Left kidney (tissue), 8 donors: ENCODE measurements at places on chromosomes 3 and 15.

DNA sequence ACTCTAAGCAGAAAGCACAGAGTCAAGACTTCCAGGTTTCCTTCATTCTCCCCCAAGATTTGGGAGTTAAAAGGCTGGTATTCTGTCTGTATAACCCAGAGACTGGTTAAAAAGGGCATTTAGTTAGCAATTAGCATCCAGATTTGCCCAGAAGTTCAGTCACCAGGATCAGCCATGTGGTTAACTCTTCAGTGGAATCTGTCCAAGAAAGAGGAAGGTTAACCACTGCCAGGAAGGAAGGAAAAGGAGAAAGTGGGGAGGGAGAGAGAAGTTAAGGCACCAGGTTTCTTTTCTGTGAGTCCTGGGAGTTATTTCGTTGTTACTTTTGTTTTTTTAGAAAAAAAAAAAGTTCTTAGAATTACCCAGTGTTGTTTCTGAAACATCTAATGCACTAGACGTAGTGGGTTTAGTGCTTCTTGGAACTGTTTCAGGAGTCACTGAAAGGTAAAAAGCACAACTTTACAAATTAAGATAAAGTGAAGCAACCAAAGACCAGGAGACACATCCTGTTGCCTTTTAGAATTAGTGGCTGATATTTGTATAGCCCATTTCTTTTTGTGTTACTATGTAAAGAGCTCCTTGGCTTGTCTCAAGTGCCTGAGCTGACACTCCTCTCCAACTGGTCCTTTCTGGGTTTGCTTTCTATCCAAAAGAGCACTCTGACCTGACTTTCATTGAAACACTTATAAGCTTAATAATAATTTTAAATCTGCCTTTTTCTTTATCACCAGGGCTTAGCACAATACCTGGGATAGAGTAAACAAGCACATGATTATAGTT, 128.6 kb downstream of the ABI3BP start:
- DNase-seq = no peak

GRCh38 chr3:45135959-45136358, 10.2 kb downstream of the CDCP1 start:
- DNase-seq = no peak

DNA sequence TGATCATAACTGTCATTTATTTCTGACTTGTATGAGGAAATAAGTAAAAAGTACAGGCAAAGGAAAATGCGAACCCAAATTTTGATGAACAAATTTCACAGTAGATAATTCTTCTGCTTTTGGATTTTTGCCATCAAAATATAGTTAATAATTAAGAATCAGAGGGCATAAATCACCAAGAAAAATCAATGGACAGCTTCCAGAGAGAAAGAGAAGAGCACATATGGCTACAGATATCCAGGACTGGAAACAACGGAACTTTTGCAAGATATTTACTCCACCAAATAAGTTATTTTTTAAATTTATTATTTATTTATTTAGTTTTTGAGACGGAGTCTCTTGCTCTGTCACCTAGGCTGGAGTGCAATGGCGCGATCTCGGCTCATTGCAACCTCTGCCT, 35.1 kb upstream of the NANOGP8 start:
- no peak for DNase-seq

GRCh38 chr3:159832024-159832423, 156.6 kb upstream of the IL12A start:
- no peak for DNase-seq

DNA sequence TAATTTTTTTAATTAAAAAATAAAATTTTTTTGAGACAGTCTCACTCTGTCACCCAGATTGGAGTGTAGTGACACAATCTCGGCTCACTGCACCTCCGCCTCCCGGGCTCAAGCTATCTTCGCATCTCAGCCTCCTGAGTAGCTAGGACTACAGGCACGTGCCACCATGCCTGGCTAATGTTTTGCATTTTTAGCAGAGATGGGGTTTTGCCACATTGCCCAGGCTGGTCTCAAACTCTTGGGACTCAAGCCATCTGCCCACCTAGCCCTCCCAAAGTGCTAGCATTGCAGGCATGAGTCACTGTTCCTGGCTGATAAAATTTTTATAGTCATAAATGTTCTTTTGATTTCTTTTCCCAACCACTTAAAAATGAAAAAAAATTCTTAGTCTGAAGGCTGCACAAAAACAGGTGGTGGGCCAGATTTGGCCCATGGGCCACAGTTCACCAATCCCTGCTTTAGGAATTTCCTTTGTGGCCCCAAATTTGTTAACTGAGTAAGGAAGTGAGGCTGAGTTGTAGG, 9.2 kb downstream of the UBA5 start:
- no peak for DNase-seq

DNA sequence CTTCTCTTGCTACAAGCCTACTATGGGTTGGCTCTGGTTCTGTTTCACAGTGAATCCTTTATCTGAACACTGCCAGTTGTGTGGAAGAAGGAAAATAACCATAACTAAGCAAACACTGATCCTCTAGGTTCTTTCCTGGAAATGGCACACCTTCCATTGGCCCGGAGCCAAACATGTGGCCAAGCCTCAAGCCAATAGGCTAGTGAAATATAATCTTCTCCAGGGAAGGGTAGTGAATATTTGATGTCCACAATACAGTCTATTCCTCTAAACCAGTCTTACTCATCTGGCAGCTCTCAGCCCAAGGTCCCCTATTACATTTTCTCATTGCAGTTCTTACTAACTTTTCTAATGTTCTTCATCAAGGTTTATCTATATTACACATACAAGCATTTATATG, 921.3 kb downstream of the TUSC7 start:
- no peak for DNase-seq

GRCh38 chr3:22228705-22229104, 477.7 kb upstream of the ZNF385D start:
- no peak for DNase-seq

DNA sequence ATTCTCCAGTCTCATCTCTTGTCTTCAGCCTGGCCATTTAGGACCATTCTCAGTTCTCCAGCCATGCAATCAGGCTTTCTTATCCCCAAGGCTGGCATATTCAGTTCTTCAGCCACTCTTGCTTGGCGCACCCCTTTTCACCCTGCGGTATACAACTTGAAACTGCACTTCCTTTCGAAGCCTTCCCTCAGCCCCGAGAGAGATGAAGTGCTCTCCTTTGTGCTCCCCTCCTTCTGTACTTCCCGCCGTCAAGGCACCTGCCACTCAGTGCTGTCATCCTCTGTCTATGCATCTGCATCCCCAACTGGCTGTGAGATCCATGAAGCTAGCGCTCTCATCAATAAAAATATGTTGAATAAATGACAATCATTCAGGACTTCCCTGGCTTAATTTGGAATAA, 45.7 kb downstream of the MORC1 start:
- DNase-seq = no peak

- DNase-seq = no peak
Measured at GRCh38 chr3:142424754-142425153, 23.1 kb downstream of the XRN1 start.
